ENCODE measurements at places on chromosomes 3 and 15. TPM values are rescaled to one million over a fixed set of nuclear protein-coding genes. Genes with fewer than 3 reads are reported as not detected.

ANKRD34C gene
- total RNA-seq: not detected

CSTA gene
- not detected for total RNA-seq

GABRG3 gene
- not detected for total RNA-seq

IL17RD gene
- 13.2 TPM for total RNA-seq

FBXW12 gene
- total RNA-seq: not detected

CRYGS gene
- total RNA-seq: not detected

HDC gene
- total RNA-seq: not detected

C2CD4A gene
- 0.35 TPM for total RNA-seq

TP63 gene
- not detected for total RNA-seq

C3orf33 gene
- total RNA-seq: 2.0 TPM

RTP3 gene
- not detected for total RNA-seq

KNG1 gene
- not detected for total RNA-seq

Data from epithelial cell of proximal tubule (primary cell).